ENCODE measurements at places on chromosomes 7 and 10.

- no peak for DNase-seq
These were observed 202.1 kb downstream of the PRPF18 start for GRCh38 chr10:13788711-13789447.

GRCh38 chr7:140349144-140349771 is 49.1 kb downstream of the SLC37A3 start:
- no peak for DNase-seq

DNA sequence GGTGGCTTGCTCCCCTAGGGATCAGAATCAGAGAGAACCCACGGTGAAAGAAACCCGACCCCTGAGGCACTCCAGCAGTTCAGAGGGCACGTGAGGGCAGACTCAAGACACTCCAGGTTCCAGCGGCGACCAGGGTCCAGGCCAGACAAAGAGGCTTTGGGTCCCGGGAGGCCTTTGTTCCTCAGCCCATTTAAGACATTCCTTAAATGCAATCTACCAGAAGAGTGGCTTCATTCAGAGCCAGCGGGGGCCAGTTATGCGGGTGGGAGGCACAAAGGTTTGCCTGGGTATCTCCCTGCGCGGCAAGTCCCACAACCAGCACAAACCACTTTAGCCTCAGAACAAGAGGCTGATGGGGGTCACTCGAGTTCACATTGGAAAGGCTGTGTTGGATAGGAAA is 53.6 kb downstream of the AFAP1L2 start:
- no peak for DNase-seq

- peak; percentile 29 for DNase-seq
These were observed 1.9 kb downstream of the DHX32 start for GRCh38 chr10:125878957-125879835.
